ENCODE measurements at places on chromosomes 7 and 10. TPM values are rescaled to one million over a fixed set of nuclear protein-coding genes. Genes with fewer than 3 reads are reported as not detected.

C7orf33 gene
- not detected for total RNA-seq

SLC13A1 gene
- not detected for total RNA-seq

MGAM2 gene
- total RNA-seq, result 0.05 TPM

PDK4 gene
- 0.29 TPM for total RNA-seq

DOCK4 gene
- total RNA-seq, result 31.4 TPM

CALML5 gene
- total RNA-seq, result not detected

HOXA7 gene
- total RNA-seq, result not detected

ZSCAN25 gene
- 14.6 TPM for total RNA-seq

MTURN gene
- 8.4 TPM for total RNA-seq

DNA2 gene
- 5.8 TPM for total RNA-seq

GIMAP6 gene
- not detected for total RNA-seq

RNF148 gene
- 0.50 TPM for total RNA-seq

FAM24B gene
- 1.9 TPM for total RNA-seq

CREB5 gene
- 25.4 TPM for total RNA-seq

PIK3AP1 gene
- 9.3 TPM for total RNA-seq

LMBR1 gene
- total RNA-seq, result 49.2 TPM

GRM3 gene
- not detected for total RNA-seq

NFE2L3 gene
- 49.0 TPM for total RNA-seq

PNLIPRP2 gene
- total RNA-seq, result not detected

GRCh38 chr7:136783934-136784333, 84.5 kb upstream of the CHRM2 start:
- no peak for DNase-seq

DNA sequence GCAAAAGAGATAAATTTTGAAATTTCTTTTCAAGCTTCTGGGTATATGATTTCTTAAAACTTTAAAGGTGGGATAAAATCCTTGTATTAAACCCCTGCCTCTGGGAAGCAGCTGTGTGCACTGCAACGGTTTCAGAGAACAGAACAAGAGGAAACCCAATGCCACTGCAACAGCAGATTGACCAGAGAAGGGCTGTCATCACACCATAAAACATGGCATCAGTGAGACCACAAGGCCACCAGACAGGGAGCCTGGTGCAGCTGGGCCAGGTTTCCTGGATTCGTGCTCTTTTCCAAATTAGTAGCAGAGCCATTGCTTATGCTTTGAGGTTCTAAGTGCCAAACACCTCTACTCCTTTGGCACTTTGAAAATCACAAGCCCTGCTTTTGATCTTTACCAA, 152.4 kb downstream of the PRPF18 start:
- DNase-seq, result no peak

DNA sequence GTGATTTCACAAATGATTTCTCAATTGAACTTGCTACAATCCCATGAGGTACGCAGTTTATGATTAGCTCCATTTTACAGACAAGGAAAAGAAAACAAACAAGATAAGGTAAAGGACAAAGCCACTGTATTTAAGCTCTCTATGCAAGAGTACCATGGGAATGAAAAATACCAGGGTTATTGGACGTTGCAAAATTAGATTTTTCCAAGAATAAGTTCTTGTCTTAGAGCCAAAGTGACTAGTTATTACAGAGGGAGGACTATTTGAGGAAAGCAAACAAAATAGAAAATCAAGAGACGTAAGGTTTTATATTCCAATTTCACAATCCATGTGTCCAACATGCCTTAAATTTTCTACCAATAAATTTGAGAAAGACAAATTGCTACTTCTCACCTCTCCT, 97.9 kb upstream of the PTN start:
- DNase-seq, result no peak

- no peak for DNase-seq
These were observed 35.2 kb upstream of the PDK4 start for GRCh38 chr7:95631527-95631926.

GRCh38 chr7:139708541-139708940, 69.3 kb downstream of the HIPK2 start:
- DNase-seq, result no peak

GRCh38 chr10:87846023-87846422, 17.3 kb downstream of the KLLN start:
- DNase-seq, result peak; percentile 92

DNA sequence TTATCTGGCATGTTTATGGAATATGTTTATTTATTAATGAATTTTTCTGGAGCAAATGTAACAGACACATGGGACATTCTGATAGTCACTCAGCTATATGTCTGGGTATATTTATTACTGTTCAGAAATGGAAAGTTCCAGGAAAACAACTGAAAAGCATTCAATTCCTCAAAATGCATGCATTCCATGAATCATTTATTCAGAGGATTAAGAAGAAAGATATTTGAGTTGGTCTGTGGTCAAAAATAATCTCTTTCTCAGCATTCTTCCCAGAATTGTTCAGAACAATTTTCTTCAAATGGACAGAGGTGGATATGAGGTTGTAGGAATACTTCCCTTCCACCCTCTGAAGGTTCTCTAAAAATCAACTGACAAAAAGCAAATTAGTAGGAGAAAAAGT, 97.6 kb upstream of the ITGB1 start:
- DNase-seq, result peak; percentile 82

GRCh38 chr7:88758381-88759229, 895 bp upstream of the ZNF804B start:
- peak; percentile 3 for DNase-seq

DNA sequence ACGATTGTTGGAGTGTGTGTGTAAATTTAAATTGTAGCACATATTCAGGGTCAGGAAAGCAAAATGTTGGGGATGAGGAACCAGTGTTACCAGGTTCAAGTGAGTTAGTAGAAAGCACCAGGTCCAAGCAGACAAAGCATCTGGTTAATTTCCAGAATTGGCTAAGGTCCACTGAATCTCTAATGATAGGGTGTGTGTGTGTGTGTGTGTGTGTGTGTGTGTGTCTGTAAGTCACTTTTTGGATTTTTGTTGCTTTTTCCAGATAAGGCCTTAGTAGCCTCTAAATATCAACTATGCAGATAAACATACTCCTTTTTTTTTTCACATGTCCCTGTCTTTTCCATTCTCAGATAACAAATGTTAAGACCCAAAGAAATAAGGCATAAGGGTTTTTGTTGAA, 36.6 kb upstream of the FMC1 start:
- DNase-seq, result no peak

DNA sequence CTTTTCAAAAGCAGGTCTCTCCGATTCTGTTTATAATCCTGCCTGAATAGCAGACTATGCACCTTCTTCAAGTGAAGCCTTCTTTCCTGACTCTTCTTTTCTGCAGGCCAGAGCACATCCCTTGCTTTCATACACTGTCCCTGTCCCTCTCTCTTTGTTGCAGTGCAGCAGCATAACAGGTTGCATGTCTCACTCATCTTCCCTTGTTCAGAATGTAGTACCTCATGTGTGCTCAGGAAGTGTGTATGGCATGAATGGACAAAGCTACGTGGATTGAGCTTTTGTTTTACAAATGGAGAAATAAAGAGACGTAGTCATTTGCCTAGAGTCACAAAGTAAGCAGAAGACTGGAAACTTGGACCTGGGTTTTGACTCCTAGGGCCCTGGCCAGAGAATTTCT, 68.0 kb downstream of the PTPRZ1 start:
- DNase-seq, result no peak

- peak; percentile 85 for DNase-seq
These were observed 5.8 kb downstream of the ZNF365 start for GRCh38 chr10:62380016-62380415.

DNA sequence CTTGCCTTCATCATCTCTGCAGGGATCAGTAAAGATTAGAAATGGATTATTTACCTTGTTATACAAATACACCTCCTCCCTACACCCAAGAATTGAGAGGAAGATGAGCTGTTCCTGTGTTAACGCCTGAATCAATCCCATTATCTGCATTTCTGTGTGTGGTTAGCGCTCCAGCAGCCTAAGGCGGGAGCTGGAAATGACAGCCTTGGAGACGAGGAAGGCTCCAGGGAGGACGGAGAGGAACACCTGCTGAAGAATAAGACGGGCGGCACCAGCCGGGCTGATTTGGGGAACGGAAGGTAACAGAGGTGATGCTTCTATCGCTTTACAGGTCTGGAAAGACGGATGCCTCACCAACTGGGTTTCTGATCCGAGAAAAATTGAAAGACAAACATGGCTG, 34.2 kb upstream of the DDC start:
- DNase-seq, result no peak

GRCh38 chr7:28112012-28112411, 68.6 kb downstream of the JAZF1 start:
- DNase-seq, result no peak

GRCh38 chr7:154371424-154371823, 319.2 kb downstream of the DPP6 start:
- no peak for DNase-seq

DNA sequence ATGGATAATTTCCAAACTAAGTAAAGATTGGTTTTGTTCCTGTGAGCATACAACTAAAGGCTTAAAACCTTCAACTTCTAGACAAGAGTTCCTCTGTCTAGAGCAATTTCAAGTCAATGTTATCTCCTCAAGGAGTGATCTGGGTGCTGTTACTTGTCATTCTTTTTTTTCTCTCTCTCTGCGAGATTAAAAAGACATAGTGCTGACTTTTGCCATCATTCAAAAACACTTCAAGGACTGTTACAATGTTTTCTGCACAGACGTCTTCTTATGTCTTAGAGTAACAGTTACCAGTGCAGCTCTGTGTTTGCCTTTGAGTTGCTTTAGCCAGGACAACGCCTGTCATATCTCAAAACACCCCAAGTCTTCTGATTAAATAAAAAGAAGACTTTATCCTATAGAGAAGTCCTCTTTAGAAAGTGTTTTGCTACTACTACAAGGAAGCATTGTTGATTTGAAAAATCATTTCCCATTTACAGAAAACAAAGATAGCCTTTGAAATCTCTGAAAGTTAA, 263.5 kb upstream of the FERD3L start:
- DNase-seq, result no peak

GRCh38 chr7:115662120-115662519, 368.4 kb downstream of the TFEC start:
- peak; percentile 12 for DNase-seq

- DNase-seq, result no peak
These were observed 220.8 kb upstream of the PRSS58 start for GRCh38 chr7:142478479-142479220.

- DNase-seq, result no peak
These were observed 5.6 kb upstream of the LRRN3 start for GRCh38 chr7:111085356-111085755.

- peak; percentile 92 for DNase-seq
These were observed 69.0 kb downstream of the ADD3 start for GRCh38 chr10:110076559-110077318.

GRCh38 chr10:126090911-126091728, 194.8 kb downstream of the FANK1 start:
- DNase-seq, result peak; percentile 97

GRCh38 chr7:3753868-3754267, 452.8 kb downstream of the SDK1 start:
- no peak for DNase-seq

DNA sequence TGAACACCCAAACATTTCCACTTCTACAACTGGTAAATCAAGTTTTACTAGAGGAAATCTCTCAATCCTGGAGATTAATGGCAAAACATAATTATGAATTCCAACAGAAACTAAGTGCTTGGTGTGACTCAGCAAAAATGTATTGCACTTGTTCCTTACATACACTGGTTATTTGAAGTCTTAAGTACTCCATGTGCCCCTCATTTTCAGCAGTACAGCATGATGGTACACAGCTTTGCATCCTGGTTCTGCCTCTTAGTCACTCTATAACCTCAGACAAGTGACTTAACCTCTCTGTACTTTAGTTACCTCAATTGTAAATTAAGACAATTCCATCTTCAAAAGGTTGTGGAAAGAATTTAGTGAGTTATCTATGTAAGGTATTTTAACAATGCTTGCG, 12.9 kb downstream of the SLC16A12 start:
- DNase-seq, result peak; percentile 72

GRCh38 chr7:129343099-129343700, 91.0 kb upstream of the STRIP2 start:
- peak; percentile 19 for DNase-seq

DNA sequence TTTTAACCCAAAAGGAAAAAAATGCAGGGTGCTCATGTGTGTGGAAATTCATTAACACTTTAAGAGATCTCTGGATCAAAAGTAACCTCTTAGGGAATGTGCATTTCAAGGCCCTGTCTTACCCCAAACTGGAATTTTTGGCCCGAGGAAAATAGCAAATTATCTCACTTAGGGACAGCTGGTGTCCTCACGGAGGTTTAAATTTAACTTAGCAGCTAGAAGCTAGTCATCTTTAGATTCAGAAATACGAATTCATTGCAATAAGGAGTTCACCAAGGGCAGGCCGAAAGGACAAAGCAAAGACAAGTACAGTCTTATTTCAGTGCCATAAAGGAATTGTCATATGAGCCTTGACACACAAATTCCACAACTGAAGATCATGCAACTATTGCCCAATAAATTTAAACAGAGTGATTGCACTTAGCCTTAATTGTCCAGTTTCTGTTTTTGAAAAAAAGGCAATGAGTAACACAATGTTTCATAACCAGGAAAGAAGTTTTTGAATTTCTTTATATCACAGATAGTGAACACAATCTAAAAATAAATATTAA, 22.4 kb upstream of the SEMA3C start:
- DNase-seq, result peak; percentile 79

GRCh38 chr10:31697271-31698180, 231.1 kb downstream of the ARHGAP12 start:
- peak; percentile 77 for DNase-seq

GRCh38 chr7:38678698-38679054, 47.5 kb upstream of the AMPH start:
- DNase-seq, result no peak

GRCh38 chr7:30904561-30904960, 7.1 kb upstream of the AQP1 start:
- no peak for DNase-seq
